Vagina (tissue), 2 donors: ENCODE measurements at places on chromosomes 13 and 19. TPM values are rescaled to one million over a fixed set of nuclear protein-coding genes. Genes with fewer than 3 reads are reported as not detected.

- DNase-seq: no peak
Measured at GRCh38 chr19:8357007-8357521, 6.9 kb upstream of the ANGPTL4 start.

GRCh38 chr13:110306340-110306959 lies 507 bp downstream of the COL4A1 start:
- DNase-seq: no peak

DNA sequence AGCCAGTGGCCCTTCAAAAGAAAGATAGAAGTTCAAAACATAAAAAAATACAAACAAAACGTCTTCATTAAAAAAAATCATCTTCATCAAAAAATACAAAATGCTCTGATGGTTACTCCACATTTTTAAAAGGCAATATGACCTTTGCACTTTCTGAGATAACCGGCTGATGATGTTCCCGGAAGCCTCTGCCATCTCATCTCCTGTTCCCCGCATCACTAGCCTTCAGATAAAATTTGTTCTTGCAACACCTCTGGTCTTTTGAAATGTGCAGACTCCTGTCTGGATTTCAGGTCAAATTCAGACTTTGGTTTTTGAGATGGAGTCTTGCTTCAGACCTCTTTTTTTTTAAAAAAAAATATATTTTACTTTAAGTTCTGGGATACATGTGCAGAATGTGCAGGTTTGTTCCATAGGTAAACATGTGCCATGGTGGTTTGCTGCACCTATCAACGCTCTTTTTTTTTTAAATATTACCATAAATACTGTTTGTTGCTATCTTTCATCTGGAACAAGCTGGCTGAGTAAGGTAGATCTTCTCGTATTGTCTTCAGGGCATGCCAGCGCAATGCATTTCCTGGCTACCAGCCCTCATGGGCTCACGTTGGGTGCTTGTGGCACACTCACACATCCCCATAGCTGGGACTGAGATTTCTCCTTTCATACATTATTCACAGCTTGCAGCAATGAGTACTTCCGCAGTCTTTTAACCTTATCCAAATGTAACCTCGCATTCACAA lies 418.9 kb upstream of the ARGLU1 start:
- DNase-seq: no peak

DNA sequence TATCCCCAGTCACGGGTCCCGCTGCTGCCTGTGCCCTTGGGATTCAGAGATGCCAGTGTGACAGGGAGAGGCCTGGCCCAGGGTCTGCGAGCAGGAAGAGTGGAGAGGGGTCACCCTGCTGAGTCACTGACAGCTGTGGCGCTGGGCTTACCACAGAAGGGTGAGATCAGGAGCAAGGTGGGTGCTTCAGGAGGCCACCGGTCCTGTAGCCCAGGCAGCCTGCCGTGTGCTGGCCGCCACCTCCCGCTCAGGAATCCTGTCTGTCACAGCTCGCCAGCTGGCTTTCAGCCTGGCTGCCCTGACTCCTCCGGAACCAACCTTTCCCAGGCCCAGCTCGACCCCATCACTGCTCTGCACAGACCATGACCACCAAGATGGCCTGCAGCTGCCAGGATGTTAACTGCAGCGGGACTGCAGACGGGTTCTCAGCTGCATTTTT lies 25.3 kb downstream of the NAXD start:
- DNase-seq: no peak

GRCh38 chr19:40736661-40737060 lies 13.6 kb downstream of the ACTMAP start:
- no peak for DNase-seq

- no peak for DNase-seq
Measured at GRCh38 chr19:51783372-51783771, 11.6 kb upstream of the FPR3 start.

DNA sequence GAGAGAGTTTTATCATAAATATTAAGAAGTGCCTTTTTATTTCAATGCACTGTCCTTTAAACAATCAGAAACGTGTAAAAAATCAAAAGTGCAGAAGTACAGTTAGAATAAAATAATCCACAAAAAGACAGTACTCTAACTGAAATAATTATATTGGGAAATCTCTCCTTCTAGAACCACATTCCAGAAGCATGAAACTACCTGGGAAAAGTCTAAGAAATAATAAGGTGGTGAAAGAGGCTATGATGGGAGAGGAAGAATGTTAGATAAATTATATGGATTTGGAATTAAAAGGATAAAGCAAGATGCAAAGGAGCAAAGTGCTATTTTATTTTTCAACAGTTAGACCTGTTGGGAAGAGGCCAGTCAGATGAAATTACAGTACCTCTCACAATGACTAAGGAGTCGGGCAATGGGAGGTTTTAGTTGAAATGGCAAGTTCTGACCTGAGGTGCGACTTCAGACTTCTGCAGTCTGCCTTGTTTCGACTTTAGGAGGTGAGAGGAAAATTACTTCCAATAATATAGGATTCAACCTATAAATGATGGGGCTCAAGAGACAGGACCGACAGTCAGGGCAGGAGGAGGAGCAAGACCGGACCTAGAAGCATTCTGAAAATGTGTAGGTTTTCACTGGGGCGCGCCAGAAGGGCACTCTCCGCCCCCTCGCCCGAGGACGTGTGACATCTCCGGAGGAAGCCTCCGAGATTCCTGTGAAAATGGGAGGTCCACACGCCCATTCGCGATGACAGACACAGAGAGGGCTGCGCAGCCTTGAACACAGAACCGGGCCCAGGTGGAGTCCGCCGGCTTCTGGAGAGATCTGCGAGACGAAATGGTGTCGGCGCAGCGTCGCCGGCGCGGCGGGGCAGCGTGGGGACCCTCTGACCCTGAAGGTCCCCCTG lies 717 bp downstream of the SPRYD7 start:
- DNase-seq: no peak

DNA sequence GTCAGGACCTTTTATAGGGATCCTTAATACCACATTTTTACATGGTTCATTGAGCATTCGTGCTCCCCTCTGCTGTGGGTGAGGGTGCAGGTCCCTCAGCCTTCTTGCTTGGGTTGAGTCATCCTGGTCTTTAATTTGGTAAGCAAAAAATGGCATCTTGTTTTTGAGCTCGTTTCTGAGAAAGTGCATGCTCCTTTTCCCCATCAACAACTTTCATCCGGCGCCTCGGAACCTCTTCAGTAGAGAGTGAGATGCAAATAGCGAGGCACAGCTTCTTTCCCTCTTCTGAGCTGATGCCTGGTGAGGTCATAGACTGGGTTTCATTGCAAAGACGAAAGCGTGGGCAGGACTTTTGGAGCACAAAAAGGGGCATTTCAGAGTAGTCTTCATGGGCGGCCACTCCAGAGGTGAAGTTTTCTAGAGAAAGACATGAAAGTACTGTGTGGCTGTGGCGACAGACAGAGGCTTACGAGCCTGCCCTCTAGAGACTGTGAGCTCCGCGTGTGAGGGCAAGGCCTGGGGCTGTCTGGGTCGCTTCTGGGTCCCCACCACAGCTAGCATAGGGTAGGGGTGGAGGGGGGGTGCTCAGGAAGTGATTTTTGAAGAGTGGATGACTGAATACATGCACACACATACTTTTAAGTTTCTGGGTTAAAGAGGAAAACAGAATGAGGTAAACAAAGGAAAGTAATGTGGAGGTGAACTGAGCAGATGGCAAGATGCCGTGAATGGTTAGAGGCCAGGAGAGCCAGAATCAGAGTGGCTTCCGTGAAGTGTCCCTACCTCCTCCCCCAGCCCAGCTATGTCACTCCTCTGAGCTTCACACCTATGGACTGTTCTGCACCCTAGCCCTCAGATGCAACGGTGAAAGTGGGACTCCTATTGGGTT lies 44.3 kb downstream of the BBC3 start:
- no peak for DNase-seq

DNA sequence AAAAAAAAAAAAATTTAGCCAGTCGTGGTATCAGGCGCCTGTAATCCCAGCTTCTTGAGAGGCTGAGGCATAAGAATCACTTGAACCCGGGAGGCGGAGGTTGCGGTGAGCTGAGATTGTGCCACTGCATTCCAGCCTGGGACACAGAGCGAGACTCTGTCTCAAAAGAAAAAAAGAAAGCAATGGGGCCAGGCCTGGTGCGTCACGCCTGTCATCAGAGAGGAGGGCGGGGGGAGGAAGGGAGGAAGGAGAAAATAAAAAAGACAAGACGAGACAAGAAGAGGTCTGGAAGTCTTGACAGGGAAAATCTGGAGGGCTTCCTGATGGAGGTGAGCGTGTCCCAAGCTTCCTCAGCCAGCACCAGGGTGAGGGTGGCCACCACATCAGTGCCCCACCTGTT lies 54.9 kb upstream of the PTPRS start:
- DNase-seq: no peak

DNA sequence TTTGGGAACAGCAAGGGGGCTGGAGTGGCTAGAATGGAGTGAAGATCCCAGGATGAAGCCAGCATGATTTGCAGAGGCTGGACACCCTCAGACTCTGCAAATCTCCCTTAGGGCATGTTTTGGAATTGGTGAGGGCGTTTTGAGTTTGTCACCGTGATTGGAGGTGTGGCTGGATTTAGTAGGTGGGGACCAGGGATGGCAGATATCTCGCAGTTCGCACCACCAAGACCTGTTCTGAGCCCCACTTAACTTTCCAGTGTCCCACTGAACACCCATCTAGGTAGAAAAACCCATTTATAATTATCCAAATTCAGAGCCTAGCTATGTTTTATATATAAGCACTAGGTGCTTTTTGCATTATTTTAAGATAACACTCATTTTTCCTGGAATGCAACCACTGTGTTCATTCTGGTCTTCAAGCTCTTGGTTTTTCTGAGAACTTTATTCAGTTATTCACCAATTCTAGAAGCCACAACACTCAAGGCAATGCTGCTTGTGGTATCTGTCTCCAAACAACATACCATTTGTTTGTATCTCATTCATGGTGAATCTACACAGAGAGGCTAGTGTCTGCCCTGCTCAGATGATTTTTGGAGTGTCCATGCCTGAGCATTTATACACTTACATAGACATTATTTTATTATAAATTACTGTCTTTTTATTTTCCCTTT lies 3.0 kb upstream of the NANOS2 start:
- no peak for DNase-seq

DNA sequence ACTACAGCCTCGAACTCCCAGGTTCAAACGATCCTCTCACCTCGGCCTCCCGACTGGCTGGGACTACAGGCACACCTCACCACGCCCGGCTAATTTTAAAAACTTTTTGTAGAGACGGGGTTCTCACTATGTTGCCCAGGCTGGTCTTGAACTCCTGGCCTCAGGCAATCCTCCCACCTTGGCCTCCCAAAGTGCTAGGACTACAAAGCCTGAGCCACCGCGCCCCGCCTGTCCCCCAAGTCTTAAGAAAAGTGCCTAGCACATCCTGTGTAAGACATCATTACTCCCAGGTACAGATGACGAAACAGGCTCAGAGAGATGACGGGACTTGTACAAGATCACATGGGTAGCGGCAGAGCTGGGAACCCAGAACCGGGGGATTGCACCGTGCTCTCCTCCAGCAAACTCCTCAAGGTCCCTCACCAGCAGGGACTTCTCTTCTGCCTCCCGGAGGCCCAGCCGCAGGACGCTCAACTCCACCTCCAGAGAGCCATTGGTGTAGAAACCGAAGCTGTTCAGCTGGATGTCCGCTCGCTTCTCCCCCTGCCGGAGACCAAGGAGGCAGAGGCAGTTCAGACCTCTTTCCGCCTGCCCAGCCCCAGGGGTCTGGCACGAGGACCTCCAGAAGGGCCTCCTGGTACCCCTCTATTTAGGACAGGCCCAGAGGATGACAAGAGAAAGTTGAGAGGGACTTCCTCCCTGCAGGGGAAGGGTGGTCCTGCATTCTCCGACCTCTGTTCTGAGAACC lies 1.0 kb downstream of the GPR108 start:
- DNase-seq: no peak

GRCh38 chr13:25447396-25447795 lies 75.6 kb downstream of the ATP8A2 start:
- DNase-seq: no peak

GRCh38 chr13:21435687-21436151 lies 23.4 kb downstream of the ZDHHC20 start:
- no peak for DNase-seq

DNA sequence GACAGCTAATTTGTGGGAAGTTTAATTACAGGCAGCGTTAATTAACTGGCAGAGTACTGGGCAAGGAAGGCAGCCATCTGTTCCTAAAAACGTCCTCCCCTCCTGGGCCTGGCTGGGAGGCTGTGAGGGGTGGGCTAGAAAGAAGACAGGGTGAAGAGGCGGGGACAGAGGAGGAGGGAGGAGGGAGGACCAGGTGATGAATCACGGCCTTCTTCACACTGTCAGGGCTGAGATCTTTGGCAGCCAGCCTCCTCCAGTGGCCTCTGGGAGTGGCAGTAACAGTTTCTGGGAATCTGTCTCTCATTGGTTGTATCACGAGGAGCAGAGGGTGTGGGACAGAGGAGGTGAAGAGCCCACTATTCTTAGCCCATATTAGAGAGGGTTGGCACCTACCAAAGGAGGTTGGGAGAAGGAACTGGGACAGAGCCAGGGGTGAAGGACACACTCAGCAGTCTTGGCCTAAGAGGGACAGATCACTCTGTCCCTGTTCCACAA lies 9.6 kb upstream of the ZNRF4 start:
- no peak for DNase-seq

DNA sequence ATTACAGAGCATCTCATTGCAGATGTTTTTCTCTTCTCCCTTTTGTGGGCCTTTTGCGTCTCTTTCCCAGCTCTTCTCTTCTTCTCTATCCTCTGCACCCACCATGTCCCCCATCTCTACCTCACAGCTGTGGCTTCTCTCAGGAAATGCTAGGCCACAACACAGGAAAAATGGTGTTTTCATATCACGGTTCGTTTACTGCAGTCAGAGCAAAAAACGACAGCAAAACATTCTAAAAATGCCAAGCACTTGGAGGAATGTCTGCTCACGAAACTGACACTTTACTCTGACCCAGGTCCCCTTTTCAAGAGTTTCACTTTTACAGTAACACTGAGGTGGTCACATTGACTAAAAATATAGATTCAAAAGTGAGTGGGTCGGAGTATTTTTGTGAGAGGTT lies 152.2 kb downstream of the DCT start:
- DNase-seq: no peak

GRCh38 chr13:32840989-32841713 lies 175.1 kb upstream of the KL start:
- DNase-seq: no peak

- DNase-seq: no peak
Measured at GRCh38 chr13:83088858-83089257, 793.4 kb downstream of the SLITRK1 start.

The LIPE gene
- 102 TPM for total RNA-seq

The SLITRK6 gene
- 0.74 TPM for total RNA-seq

The EDDM13 gene
- 7.6 TPM for total RNA-seq

The ZNF541 gene
- not detected for total RNA-seq

The NLRP11 gene
- not detected for total RNA-seq

The SAMD4B gene
- 128 TPM for total RNA-seq

The LRRC63 gene
- total RNA-seq: 0.49 TPM

The PTGIR gene
- 10.8 TPM for total RNA-seq
